Spleen (tissue), 13 donors: ENCODE measurements at places on chromosomes 16 and 17. TPM values are rescaled to one million over a fixed set of nuclear protein-coding genes. Genes with fewer than 3 reads are reported as not detected.

SLC6A2 gene
- not detected for total RNA-seq

TAC4 gene
- total RNA-seq = not detected

ENPP7 gene
- 0.51 TPM for total RNA-seq

RAB11FIP4 gene
- 24.2 TPM for total RNA-seq

TMEM220 gene
- 12.1 TPM for total RNA-seq

GSDMA gene
- total RNA-seq = not detected

CDK12 gene
- 79.1 TPM for total RNA-seq

MYH2 gene
- not detected for total RNA-seq

DNAAF1 gene
- total RNA-seq = 0.85 TPM

CLEC18B gene
- total RNA-seq = 2.0 TPM

ABCC3 gene
- total RNA-seq = 32.0 TPM
